Endothelial cell of umbilical vein (primary cell): ENCODE measurements at places on chromosomes 4 and X. TPM values are rescaled to one million over a fixed set of nuclear protein-coding genes. Genes with fewer than 3 reads are reported as not detected.

GRCh38 chrX:67207912-67208311, 335.9 kb upstream of the AR start:
- no peak for DNase-seq

The CWH43 gene
- total RNA-seq = not detected in 2 replicates

DNA sequence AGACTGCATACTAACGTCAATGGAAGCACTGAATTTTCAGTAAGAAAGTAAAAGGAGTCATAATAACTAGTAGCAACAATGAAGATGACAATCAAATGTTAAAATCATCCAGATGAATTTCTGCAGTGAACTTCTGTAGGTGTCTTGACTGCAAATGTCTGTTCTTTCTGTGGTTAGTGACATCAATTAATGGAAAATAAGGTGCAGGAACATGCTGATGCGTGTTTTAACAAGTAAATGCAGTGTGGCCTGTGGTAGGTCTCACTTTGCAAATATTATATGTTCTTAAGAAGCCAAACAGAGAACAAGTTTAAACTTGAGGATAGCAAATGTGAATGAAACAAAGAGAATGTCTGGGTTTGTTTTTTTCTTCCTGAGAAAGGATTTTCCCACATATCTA, 2.6 kb upstream of the DTHD1 start:
- no peak for DNase-seq

GRCh38 chr4:7524064-7524682, 89.4 kb upstream of the PSAPL1 start:
- DNase-seq = no peak

GRCh38 chrX:16765594-16765993, 20.7 kb upstream of the TXLNG start:
- DNase-seq = no peak

GRCh38 chr4:2948895-2949781, 14.1 kb downstream of the NOP14 start:
- DNase-seq = peak; percentile 19

DNA sequence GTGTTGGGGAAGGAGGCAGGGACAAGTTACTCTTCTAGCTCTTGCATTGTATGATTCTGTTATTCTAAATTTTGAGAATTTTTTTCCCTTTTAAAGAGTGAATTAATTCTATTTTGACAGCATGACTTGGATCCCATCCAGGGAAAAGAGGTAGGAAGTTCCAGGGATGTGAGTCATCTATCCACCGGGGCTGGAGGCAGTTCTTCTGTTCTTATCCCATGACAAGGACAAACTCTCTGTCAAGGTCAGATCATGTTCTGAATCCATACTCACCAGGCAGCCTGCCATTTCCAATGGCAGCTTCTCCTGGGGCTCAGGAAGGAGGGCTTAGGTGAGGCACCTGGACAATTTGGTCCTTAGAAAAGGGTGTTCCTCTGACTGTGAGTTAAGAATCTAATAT, 132.0 kb upstream of the MED14 start:
- DNase-seq = peak; percentile 71

- no peak for DNase-seq
Measured at GRCh38 chrX:136780241-136780640, 491 bp downstream of the ARHGEF6 start.

DNA sequence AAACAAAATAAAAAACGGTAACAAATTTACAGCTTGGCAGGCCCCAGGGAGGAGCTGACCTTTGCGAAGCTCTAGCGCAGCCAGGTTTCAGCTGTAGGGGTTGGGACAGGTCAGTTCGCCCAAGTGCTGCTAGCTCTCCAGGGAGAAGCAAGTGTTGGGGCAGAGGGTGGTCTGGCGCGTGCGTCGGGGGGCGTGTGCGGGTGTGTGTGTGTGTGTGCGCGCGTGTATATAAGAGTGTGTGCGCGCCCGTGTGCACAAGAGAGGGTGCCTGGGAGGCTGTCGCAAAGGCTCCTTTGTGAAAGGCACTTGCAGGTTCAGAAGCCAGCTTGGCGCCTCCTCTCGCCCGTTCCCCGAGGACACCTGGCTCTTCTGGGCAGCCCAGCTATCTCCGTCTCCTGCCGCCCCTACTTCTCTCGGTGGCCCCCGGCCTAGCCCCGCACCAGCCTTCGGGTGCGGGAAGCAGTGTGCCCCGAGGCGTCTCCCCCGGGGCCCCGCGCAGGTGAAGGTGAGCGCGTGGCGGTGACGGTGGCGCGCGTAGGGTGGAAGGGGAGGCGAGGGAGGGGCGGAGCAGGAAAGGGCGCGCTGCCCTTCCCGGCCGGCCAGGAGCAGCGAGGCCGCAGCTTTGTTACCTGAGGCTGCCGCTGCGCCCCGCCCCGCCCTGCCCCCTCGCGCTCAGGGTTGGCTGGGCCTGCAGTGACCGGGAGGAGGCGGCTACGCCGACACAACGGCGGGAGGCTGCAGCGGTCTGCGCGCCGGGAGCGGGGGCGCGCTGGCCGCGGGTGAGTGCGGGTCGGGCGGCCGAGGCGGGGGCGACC, at the start of gene FHDC1:
TSS of gene FHDC1 (plus strand) at position 693 of the 815 bp plus-strand sequence. CDS start 6,735 bp downstream, outside the sequence.
- no peak for DNase-seq

GRCh38 chrX:18886005-18886343, 97.9 kb downstream of the PHKA2 start:
- DNase-seq = no peak

GRCh38 chr4:181372014-181372413, 871.2 kb upstream of the TENM3 start:
- DNase-seq = no peak

DNA sequence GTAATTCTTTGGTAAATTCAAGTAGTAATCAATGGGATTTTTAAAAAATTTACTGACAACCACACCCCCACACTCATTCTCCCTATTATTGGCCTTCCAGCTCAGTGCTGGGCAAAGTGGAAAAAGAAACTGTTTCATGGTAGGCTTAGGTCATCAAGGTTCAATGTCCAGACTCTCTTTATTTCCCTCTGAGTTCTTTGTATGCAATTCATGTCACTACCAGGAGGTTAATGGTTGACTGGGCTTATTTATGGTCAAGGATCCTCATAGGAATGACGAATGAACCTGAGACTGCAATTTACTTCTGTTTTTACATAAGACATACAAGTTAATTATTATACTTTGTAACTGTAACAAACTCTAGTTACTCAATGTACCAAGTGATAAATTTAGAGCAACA, 403.2 kb downstream of the KLHL13 start:
- no peak for DNase-seq

The EVC2 gene
- 5.7 and 8.8 TPM in 2 replicates for total RNA-seq

DNA sequence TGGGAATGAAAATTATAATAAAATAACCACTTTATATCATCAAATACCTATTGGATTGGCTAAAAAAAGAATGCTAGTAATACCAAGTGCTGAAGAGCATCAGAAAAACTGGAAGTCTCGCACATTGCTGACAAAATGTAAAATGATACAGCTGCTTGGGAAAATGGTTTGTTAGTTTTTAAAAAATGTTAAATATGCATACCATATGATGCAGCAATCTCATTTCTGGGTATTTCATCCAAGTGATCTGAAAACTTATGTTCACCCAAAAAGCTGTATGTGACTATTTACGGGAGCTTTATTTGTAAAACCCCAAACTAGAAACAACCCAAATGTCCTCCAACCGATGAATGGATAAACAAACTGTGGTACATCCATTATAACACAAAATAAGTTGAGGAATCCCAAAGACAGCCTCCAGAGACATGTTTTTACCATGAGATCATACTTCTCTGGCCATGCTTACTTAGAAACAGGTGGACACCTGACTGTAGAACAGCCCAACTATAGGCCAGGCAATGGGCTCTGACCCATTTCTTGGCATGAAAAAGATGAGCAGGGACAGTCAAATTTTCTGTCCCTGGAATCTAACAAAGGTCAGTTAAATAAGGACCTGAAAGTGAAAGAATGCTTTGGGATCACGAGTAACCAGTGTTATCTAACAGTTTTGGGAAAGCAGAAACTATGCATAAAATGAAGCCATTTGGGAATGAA, 47.5 kb upstream of the FAM120C start:
- no peak for DNase-seq

GRCh38 chr4:142574306-142574705, 271.8 kb downstream of the INPP4B start:
- DNase-seq = no peak

- no peak for DNase-seq
Measured at GRCh38 chr4:36054694-36055422, 189.5 kb downstream of the ARAP2 start.

GRCh38 chr4:78168029-78168428, 110.9 kb downstream of the FRAS1 start:
- DNase-seq = no peak

GRCh38 chr4:93658443-93658842, 170.1 kb upstream of the ATOH1 start:
- no peak for DNase-seq

DNA sequence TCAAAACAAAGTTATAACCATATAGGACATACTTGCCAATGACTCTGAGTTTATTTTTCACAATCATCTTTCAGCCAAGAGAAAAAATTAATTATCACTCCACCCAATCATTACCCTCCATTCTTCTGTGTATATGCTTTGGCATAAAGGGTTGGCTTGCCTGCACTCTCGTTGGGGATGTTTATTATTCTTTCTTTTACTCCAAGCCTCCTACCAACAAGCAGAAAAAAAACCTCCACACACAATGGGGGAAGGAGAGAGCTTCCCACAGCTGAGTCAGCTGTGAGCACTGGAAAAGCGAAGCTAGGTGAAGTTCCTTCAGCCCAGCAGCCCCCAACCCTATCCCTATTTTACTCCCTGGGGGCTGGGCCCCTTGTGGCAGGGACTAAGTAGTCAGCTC, 1.5 kb downstream of the OPHN1 start:
- DNase-seq = peak; percentile 41

The PRKX gene
- 27.5 and 34.1 TPM in 2 replicates for total RNA-seq

GRCh38 chr4:101039367-101039766, 308.0 kb downstream of the PPP3CA start:
- DNase-seq = no peak

GRCh38 chr4:169042608-169043007, 32.6 kb upstream of the CBR4 start:
- DNase-seq = no peak

DNA sequence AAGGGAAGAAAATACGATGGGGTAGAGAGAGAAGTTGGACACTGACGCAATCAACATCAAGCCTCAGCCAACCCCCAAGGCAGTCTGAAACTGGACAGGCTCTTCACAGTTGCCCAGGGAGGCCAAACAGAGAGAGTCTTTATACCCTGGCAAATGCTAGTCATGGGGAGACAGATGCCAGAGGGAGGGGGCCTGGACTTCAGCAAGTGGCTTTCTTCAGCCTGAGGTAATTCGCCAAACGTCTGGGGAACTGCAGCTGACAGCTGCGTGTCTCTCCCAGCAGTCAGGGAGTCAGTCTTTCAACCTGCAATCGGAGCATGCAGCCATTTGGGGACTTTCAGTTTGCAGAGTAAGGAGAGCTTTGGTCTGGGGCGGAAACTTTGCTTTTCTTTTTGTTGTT, 521.6 kb downstream of the TRIML1 start:
- no peak for DNase-seq

- no peak for DNase-seq
Measured at GRCh38 chrX:31808357-31808756, 736.5 kb upstream of the FTHL17 start.

GRCh38 chr4:55993994-55994663, 45.4 kb downstream of the CEP135 start:
- no peak for DNase-seq

The OPRPN gene
- not detected in 2 replicates for total RNA-seq

The ADAM29 gene
- total RNA-seq = not detected in 2 replicates

- peak; percentile 23 for DNase-seq
Measured at GRCh38 chrX:155632431-155633100, 19.8 kb upstream of the TMLHE start.

The CYLC1 gene
- not detected in 2 replicates for total RNA-seq

DNA sequence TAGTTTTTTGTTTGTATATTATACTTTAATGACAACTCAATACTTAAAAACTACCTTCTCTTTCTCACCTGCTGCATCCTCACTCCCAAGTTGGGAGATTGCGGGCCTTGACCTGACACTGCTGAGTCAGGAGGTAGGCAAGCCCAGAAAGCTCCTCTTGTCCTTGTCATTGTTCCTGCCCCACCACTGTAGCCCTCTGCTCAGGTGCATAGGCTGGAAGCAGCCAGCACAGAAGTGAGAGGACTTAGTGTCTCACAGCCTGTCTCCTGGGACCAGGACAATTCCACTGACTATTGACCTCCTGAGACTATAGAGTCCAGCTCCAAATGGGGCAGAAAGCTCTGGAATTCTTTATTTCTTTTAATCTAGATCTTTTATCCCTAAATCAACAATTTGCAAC, 123.5 kb upstream of the NDP start:
- no peak for DNase-seq

The WNK3 gene
- 2.6 and 2.7 TPM in 2 replicates for total RNA-seq

- DNase-seq = no peak
Measured at GRCh38 chr4:152485726-152486276, 50.1 kb downstream of the FBXW7 start.

The SRPX2 gene
- 124 and 133 TPM in 2 replicates for total RNA-seq

DNA sequence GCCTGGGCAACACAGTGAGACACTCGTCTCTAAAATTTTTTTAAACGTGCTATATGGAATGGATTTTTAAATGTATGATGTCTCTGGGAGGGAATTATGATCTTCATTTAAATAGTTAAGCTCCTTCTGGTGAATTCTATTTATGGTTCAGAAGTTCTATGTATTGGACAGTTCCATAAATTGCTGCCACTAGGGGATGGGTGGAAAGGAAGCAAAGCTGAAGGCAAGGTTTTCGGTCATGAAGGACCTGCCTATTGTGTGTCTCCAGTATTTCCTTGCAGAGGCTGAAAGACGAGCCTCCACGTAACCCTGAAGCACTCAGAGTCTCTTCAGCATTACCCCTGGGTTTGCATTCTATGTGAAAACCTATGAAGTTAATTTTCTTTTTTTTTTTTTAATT, 451.5 kb upstream of the FAT1 start:
- DNase-seq = no peak

GRCh38 chr4:127521463-127521862, 111.3 kb upstream of the INTU start:
- DNase-seq = no peak

- no peak for DNase-seq
Measured at GRCh38 chrX:31649201-31649600, 577.4 kb upstream of the FTHL17 start.

The VAMP7 gene
- 36.8 and 37.4 TPM in 2 replicates for total RNA-seq

The DUSP21 gene
- total RNA-seq = not detected in 2 replicates

The MAGEB10 gene
- total RNA-seq = not detected in 2 replicates

DNA sequence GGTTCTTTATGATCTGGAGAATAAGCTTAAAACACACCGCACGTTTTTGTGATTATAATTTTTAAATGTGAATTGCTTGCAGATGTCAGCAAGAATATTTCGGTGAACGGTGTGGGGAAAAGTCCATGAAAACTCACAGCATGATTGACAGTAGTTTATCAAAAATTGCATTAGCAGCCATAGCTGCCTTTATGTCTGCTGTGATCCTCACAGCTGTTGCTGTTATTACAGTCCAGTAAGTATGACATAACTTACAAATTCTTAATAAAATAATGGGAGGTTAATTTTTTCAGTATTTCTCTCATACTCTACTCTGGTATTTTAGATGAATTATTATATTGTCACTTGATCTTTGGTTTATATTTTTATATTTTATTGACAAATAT, 5.4 kb downstream of the AREG start:
- DNase-seq = no peak

GRCh38 chr4:81378386-81378785, 93.3 kb downstream of the RASGEF1B start:
- no peak for DNase-seq

The CCSER1 gene
- total RNA-seq = 0.92 and 1.8 TPM in 2 replicates

- DNase-seq = no peak
Measured at GRCh38 chr4:107900508-107900907, 30.8 kb upstream of the CYP2U1 start.

The SYTL4 gene
- 18.4 and 25.6 TPM in 2 replicates for total RNA-seq

The ERAS gene
- total RNA-seq = not detected in 2 replicates

- DNase-seq = no peak
Measured at GRCh38 chrX:11537141-11537540, 128.6 kb downstream of the ARHGAP6 start.

The PNMA5 gene
- not detected in 2 replicates for total RNA-seq
